ENCODE measurements at places on chromosomes 6 and 20.

GRCh38 chr20:41540918-41541317, 77.3 kb downstream of the CHD6 start:
- no peak for DNase-seq

DNA sequence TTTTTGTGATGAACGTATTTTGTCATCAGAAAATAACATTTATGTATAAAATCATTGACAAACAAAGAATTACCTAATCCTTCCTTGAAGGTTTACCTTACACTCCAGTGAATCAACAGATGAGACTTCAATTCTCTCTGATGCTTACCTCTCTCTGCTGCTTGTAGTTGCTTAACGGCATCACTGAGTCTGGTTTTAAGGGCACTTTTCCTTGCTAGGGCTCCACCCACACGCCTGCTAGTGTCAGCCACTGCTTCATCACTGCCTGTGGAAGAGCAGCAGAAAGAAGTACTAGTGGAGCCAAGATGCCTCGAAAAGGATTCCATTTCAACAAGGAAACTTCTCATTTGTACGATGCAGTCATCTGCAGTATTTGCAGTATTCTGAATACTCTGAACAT, 63.0 kb downstream of the FAM229B start:
- DNase-seq, result no peak

- no peak for DNase-seq
Measured at GRCh38 chr6:121539439-121539838, 104.0 kb downstream of the GJA1 start.

DNA sequence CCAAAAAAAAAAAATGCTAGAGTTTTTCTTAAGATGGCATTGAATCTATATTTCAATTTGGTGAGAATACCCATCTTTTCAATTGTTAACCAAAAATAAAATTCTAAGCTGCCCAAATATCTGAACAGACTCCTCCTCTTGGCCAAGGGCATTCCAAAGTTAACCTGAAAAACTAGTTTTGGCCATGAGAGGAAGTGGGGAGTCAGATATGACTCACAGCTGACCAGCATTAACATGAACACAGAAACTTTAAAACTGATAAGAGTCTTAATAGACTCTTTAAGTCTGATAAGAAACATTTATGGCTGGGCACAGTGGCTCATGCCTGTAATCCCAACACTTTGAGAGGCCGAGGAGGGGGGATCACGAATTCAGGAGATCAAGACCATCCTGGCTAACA, 171.3 kb downstream of the FAXC start:
- DNase-seq, result no peak

GRCh38 chr20:40991181-40991889, 37.3 kb upstream of the TOP1 start:
- DNase-seq, result no peak

DNA sequence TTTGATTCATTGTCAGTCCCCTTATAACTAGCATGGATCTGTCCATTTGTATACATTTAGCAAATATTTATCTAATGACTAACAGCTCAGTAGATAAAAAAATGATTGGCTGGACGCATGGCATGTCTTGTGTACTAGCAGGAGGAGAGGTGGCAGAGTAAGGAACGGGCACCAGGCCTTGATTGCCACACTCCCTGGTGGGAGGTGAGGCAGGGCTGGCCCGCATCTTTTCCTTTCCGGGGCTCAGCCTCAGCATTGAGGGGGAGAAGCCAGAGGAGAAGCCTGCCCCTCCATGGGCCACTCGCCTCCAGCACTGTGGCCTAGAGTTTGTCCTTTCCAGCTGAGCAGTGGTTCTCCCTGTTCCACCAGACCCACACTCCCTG, 84.9 kb upstream of the TMEM181 start:
- DNase-seq, result no peak

DNA sequence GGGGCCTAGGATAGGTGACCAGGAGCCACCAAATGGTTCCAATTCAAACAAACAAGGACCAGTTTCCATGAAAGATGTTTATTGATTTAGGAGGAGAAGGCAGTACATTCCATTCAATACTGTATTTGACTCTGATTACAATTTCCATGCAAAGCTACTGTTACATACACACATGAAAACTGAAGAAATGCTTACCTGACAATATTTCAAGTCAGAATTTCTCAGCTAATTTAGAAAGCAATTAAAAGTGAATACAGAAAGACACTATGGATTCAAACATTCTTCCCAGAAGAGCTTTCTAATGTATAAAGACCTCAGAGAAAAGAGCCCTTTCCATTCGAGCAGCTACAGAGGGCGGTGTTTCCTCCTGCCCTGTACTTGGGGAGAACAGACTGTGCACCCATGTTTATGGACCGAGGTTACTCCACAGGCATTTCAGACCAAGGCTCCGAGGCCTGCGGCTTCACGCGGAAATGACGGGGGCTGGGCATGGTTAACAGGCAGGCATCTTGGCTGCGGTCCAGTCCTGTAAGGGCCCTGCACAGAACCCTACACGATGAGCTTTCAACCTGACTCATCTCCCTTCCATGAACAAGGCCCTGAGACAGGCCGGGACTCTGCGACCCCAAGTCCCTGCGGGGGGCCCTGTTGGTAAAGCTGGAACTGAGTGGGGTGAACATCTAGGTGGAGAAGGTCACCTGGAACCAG, 25.7 kb upstream of the TCFL5 start:
- DNase-seq, result no peak

- no peak for DNase-seq
Measured at GRCh38 chr6:170532867-170533488, 20.1 kb downstream of the PSMB1 start.

- DNase-seq, result no peak
Measured at GRCh38 chr6:169700296-169700695, 1.5 kb downstream of the WDR27 start.

DNA sequence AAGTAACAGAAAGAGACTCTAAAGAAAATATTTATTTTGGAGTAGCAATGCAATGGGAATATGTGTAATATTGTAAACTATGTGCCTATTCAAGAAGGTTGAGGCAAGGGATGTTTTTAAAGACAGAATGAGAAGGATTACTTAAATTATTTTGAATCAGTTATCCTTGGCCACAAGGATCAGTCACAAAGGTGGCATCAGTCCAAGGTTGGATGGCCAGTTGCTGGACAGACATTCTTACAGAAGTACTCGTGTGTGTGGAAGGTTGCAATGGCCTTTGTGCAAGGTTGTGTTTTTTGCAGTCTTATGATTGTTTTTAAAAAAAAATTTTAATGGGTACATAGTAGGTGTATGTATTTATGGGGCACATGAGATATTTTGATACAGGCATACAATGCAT, 2.0 kb downstream of the QRSL1 start:
- DNase-seq, result no peak

DNA sequence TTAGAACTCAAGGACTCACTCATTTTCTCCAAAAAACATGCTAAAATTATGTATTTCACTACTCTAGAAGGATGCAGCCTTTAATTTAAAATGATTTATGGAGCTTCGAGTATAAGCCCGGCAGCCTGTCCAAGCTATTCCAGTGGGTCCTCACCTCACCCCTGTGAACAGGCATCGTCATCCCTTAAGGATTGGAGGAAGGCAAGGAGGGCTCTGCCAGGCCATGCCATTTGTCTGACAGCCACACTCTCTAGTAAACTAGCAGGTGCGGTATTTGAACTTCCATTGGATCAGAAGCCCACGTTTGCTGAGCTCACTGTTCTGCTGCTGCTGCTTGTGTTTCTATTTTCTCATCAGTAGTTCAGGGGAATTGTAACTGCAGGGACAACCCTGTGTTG, 39.8 kb upstream of the NAA20 start:
- DNase-seq, result no peak

GRCh38 chr20:41956338-41957074, 338.3 kb upstream of the CHD6 start:
- DNase-seq, result no peak

- no peak for DNase-seq
Measured at GRCh38 chr6:29559524-29560287, at the start of gene UBD. Gene UBD, minus strand, starts transcription at chr6:29559732. Its CDS starts 31 bp downstream, at chr6:29559701.

DNA sequence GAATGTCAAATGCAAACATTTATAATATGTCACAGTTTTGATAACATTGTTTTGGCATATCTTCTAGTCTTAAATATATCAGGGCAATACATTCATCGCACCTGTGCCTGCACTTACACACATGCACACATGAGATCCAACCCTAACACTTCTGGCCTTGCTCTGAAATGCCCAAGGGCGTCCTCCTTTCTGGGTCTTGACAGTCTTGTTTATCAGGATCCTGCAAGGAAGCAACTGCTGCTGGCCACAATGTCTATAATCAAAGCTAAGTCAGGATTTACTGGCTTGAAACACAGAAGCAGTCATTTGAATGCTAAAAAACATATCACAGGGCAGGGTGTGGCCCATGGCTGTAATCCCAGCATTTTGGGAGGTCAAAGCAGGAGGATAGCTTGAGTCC, 32.9 kb upstream of the FAM50B start:
- DNase-seq, result no peak

DNA sequence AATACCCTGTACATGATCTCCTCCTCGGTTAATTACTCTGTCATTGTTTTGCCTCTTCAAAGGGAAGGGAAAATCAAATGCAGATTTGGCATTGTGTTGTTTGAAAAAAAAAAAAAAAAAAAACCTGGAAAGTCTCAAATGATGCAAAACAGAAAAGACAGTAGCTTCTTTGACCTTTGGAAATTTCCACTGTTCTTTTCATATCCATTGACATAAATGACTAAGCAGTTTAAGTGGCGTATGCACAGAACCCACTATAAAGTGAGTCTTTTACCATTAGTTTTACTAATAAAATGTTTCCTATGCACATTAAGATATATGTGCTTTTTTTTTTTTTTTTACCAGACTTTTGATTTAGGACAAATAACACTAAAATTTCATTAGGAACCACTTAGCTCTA, 704.3 kb downstream of the TFAP2A start:
- no peak for DNase-seq

GRCh38 chr6:134928151-134928900, 21.6 kb downstream of the ALDH8A1 start:
- no peak for DNase-seq

DNA sequence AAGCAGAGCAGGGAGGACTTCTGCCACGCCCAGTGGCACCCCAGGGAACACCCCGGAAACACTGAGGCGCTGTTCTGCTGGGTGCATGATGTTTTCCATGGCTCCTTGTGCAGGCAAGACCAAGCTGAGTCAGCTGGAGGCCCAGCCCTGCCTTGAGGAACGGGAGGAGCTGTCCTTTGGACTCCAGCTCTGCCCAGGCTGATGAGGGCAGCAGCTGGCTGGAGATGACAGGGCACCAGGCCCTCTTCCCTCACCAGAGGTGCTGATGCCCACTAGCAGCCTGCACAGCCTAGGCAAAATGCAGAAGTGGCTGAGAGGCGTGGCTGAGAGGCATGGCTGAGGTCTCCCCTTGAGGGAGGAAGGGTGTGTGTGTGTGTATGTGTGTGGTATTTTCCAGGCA, 2.4 kb downstream of the C6orf132 start:
- DNase-seq, result no peak

Data from stimulated activated CD8-positive, alpha-beta memory T cell treated with anti-CD3 and anti-CD28 coated beads, Interleukin-2, amount 100 ng/mL, for 48 hours (primary cell).